ENCODE measurements at places on chromosomes 1 and 21.

DNA sequence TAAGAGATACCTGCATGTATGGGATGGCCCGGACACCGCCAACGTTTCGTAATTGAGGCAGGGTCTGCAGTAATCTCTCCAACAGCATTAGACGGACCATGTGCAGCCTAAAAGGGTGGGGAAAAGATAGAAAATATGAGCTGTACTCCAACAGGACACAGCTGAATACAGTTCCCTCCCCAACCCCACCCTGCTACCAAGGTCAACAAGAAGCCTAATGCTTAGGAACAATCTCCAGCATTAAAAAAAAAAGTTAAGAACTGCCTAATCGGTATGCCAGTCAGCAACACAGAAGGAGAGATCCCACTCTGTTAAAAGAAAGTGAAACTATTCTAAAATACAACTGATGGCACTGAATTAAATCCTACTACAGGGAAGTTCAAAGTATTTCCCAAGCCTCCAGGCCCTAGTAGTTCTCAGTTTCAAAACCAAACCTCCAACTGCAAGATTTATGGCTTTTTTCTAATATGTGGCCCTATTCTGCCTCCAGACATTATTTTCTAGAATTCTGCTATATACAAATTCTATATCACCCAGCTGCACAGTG lies 81.0 kb downstream of the UBR4 start:
- no peak for DNase-seq

DNA sequence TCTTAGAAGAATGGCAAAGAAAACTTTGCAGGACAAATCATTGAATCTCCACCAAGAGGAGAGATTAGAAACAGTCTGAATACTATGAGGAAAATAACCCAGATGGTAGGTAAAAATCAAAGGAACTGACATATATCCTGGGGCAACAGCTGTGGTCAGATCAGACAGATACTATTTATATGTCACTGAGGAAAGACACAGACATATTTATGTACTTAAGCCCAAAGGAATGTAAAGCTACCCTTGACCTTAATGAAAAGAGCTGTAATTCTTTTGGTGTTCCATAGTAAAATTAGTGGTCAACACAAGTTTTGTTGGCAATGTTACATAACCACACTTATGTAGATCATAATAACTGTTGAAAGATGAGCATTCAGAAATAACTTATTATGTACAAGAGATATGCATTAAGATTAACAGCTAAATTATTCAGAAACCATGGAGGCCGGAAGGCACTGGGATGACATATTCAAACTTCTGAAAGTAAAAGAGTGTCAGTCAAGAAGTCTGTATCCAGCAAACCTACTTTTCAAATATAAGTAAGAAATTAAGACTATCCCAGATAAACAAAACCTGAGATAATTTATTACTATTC lies 166.1 kb upstream of the SAMSN1 start:
- DNase-seq, result no peak

GRCh38 chr1:165381745-165382505 lies 25.4 kb upstream of the LMX1A start:
- DNase-seq, result no peak

DNA sequence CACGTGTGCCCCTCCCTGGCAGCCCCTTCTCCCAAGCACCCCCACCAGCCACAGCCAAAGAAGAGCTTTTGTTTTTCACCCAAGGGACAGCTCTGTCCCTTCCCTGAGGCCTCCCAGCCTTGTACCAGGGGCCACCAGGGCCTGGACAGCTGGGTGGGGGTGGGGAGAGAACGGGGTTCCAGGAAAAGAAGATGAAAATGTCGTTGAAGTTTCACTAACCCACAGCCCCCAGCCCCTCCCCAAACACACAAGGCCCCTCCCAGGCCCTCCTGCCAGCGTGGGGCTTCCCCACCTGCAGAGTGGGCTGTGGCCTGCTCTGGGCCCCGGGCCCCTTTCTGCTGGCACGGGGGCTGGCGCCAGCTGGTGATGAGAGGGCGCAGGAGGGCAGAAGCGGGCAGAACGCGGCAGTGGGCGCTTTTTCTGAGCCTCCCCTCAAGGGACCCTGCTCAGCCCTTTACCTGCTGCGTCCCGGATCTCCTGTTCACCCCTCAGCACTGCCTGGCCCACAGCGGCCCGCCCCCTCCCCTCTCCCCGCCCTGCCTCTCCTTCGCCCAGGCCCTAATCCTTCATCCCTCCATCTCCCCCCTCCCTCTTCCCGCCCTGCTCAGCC lies 5.5 kb upstream of the ANKRD65 start:
- DNase-seq, result peak; percentile 86

DNA sequence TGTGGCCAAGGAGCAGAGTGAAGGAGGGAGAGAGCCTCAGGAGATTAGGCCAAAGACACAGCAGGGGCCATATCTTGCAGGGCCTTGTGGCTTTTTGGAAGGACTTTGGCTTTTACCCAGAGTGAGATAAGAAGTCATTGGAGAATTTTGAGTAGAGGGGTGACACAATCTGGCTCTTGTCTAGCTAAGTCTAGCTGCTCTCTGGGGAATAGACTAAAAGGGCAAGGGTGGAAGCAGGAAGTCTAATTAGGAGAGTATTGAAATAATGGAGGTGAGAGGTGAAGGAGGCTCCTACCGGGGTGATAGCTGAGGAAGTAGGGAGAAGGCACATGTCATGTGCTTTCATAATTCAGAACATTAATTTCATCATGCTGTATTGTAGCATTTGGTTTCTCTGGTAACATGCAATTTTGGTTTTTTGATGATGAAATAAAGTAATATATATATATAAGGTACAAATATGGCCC lies 34.3 kb upstream of the KCNA3 start:
- no peak for DNase-seq

DNA sequence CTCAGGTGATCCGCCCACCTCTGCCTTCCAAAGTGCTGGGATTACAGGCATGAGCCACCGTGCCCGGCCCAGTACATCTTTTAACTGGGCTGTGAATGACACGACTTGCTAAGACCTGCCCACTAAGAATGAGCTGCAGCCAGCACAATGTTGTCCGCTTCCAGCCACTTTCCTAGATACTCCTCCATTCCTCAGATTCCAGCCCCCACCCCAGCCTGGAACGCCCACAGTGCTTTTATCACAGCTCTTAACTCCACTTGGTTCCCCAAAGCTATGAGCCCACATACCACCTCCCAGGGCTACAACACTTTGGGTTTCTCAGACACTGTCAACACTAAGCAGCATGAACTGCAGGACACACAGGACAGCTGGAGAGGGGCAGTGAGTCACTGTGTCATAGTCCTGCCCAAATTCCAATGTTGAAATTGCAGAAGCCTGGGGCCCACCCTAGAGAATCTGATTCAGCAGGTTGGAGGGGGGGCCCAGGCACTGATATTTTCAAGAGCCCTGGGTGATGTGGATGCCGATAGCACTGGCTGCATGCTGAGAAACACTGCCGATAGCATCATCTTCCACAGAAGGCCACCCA lies 58.0 kb downstream of the ACBD3 start:
- DNase-seq, result no peak

- no peak for DNase-seq
These were observed 449.2 kb downstream of the CAMTA1 start for GRCh38 chr1:7234471-7234755.

DNA sequence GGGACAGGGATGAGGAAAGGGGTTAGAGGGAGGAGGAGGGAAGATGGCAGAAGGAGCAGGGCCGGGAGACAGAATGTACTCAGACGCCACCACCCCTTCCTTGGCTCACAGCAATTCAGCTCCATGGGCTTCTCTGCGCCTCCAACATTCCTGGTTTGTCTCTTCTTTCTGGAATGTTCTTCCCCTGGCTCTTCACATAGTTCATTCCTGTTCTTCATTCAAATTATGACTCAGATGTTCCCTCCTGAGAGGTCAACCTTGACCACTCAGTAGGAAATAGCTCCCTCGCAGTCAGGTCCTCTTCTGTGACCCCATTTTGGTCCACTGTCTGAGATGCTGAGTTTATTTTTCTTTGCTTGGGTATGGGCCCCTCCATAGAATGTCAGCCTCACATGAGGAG lies 203.2 kb downstream of the C1orf94 start:
- DNase-seq, result no peak

DNA sequence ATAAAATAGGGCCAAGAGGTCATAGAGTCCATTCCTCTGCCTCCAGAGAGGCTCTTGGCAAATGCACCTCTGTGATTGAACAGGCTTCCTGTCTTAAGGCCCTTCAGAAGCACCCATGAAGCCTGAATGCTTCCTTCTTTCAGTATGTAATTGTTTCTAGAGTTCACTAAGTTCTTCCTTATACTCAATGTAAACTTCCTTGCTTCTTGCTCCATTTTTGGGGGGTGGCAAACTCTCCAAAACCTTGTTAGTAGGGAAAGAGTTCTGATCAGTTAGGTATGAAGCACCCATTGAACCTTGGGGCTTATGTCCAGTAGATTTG lies 102.3 kb upstream of the LPGAT1 start:
- DNase-seq, result no peak

DNA sequence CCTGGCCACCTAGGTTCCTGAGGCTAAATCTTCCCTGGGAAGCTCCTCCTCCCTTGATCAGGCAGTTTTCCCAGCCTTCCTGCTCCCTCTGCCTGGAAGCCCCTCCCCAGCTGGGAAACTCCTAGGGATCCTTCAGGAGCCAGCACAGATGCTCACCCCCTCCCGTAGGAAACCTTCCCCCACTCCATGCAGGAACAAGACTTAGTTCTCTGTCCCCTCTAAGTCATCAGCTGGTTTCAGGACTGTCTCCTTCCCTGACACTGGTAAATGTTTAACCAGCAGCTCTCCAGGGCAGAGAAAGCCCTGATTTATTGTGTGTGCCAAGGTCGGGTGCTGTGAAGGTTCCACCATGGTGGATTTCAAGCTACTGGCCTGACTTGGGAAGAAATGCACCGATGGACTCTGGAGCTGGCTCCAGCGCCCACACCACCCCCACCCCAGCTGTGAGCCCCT lies 25.0 kb downstream of the TTC39A start:
- no peak for DNase-seq

- no peak for DNase-seq
These were observed 65.7 kb upstream of the RAVER2 start for GRCh38 chr1:64679177-64679576.

- no peak for DNase-seq
These were observed 837 bp upstream of the C1QB start for GRCh38 chr1:22651941-22652856.

DNA sequence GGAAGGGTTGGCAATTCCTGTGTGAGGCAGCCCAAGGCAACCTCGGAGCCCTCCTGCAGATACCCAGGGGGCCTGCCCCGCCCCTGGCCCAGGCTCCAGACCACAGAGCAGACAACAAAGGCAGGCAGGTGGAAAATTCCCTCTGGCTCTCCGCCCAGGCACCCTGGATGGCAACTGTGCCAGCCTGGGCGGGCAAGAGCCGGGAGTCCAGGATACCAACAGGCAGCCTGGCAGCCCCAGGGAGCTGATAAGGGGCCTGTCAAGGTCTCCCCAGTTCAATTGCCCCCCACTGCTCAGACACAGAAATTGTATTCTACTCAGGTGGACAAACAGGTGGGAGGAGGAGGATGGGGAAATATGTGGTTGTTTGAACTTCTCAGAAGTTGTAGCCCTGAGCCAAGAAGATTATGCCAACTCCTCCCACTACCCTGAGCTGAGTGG lies 15.4 kb upstream of the GPR37L1 start:
- no peak for DNase-seq

DNA sequence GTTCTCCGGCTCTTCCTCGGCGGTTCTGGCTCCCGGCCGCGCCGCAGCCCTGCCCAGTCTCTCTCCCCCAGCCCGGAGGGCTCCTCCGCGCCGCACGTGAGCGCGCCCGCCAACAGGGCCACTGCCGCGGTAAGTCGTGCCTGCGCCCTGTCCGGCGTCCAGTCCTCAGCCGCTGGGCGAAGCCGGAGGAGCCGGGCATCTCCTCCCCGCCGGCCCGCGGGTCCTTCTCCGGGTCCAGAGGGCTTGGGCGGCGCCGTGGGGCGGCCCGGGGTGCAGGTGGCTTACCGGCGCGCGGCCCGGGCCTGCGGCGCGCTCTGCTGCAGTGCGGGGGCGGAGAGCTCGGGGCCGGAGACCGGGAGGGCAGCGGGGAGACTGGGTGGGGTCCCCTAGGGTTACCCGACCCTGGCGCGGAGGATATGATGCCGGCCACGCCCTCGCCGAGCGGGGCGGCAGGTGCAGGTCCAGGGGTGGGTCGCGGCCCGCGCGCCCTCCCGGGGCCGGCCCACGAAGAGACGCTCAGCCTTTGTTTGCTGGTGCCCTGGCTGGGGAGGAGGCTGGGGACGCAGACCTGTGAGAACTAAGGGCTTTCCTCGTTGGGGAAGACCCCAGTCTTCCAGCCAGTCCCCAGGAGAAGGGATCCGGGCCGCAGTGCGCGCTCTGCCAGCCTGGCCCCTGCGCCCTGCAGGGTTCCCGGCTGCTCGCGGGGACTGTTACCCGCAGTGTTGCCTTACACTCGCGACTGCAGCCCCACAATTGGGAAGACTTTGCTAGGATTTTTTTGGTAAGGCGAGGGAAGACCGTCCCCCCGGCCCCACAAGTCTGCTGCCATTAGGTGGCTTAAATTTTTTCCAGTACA lies at the start of gene DOP1B:
DOP1B (plus strand) TSS at position 10 of the 856 bp plus-strand sequence. CDS start 7,910 bp downstream, outside the sequence.
- DNase-seq, result no peak

DNA sequence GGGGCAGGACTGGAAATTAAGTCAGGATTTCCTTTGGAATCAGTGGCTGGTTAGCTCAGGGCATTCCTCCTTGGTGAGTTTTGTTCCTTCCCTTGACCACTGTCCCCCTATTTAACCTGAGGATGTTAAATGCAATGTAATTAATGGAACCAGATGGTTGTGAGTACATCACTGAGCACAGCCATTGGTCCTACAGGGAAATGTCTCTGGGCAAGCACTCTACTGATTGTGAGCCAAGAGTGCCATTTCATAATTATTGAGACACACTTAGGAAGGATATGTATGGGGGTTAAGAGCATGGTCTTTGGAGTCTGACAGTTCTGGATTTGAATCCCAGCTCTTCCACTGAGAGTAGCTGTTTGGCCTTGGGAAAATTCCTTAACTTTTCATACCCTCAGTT lies 74.4 kb downstream of the SPAG17 start:
- no peak for DNase-seq

GRCh38 chr1:32045772-32046171 lies 27.0 kb upstream of the TMEM39B start:
- no peak for DNase-seq

GRCh38 chr1:18176619-18177018 lies 69.0 kb downstream of the IGSF21 start:
- DNase-seq, result no peak

- DNase-seq, result no peak
These were observed 42.3 kb downstream of the AZIN2 start for GRCh38 chr1:33123266-33123665.

DNA sequence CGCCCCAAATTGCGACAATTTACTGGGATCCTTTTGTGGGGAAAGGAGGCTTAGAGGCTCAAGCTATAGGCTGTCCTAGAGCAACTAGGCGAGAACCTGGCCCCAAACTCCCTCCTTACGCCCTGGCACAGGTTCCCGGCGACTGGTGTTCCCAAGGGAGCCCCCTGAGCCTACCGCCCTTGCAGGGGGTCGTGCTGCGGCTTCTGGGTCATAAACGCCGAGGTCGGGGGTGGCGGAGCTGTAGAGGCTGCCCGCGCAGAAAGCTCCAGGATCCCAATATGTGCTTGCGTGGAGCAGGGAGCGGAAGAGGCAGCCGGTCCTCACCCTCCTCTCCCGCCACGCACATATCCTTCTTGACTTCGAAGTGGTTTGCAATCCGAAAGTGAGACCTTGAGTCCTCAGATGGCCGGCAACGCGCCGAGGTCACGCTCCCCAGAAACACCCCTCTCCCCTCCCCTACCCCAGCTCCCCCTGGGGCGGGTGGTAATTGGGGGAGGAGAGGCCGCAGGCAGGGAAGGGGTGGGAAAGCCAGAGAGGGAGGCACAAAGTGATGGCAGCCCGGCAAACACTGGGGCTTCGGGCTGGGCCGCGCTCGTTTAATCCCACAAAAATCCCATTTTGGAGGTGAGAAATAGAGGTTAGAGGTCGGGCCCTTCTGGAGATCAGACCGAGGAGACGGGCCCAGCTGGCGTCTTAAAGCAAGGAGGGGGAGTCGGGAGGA lies 6.2 kb downstream of the SIM2 start:
- no peak for DNase-seq

Measured in C1 segment of cervical spinal cord (tissue), 14 donors.